Liver (tissue), 10 donors: ENCODE measurements at places on chromosomes 11 and 22.

- no peak for DNase-seq
These were observed 471.4 kb downstream of the SOX6 start for GRCh38 chr11:15884777-15885540.

DNA sequence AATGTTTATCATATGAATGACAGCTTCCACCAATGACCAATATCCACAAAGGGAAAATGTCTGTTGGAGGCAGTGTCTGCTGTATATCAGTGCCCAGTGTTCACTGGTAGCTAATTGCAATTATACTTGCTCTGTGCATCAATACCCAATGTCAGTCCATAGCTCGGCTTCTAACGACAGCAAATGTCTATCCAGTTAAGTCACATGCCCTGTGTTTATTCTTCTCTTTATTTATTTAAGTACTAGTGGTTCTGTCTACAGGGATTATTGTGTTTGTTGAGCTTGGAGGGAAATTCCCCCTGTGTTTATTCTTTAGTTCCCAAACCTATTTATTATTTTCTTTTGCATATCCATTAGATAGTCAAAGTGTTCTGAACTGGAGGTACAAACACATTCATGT, 18.6 kb downstream of the TSKU start:
- DNase-seq = no peak

DNA sequence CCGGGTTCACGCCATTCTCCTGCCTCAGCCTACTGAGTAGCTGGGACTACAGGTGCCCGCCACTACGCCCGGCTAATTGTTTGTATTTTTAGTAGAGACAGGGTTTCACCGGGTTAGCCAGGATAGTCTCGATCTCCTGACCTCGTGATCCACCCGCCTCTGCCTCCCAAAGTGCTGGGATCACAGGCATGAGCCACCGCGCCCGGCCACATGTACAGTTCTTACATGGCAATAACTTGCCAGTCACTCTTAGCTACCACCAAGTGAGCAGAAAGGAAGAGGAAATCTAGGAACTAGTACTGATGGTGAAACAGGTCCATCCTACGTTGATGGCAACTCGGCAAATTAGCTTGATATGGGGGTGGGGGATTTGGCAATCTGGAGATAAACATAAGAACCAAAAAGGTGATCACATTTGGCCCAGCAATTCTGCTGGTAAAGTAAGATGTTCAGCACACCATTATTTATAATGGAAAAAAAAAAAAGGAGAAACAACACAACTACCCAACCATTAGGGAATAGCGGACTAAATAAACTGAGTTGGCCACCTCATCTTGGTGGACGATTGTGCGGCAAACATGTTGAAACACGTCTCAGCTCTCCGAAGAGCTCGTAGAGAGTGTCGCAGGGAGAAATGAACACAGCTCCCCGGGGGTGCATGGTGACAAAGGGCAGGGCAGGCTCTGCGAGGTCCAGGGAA, 5.3 kb downstream of the NLRP6 start:
- DNase-seq = no peak

DNA sequence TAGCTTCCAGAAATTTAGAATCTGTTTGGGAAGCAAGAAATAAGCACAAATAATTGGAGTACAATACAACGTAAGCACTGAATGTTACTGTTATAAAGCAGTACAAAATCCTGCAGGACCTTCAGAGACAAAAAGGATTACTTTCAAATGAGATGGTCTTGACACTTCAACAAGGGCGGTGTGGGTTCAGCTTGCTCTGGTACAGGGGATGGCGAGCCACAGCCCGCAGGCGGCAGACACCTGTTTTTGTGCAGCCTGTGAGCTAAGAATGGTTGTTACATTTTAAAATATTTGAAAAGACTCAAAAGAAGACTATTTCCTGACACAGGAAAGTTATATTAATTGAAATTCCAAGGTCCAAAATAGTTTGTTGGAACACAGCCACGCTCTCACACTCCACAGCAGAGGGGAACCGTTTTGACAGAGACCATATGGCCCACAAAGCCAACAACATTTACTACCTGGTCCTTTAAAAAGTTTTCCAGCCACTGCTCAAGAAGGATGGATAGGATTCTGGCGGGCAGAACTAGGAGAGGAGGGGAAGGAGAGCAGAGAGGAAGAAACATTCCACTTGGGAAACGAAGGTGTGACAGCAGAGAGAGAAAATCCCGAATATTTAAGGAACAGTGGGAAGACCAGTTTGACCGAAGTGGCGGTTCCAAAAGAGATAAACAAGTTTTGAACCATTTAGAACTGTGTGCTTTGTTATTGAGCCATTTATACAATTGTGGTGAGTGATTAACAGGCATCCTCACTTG, 6.3 kb downstream of the PRDM10 start:
- no peak for DNase-seq

- no peak for DNase-seq
These were observed 924 bp upstream of the FADD start for GRCh38 chr11:70201882-70202861.

- DNase-seq = no peak
These were observed 65.8 kb upstream of the NECTIN1 start for GRCh38 chr11:119794756-119795155.

- DNase-seq = no peak
These were observed 26.5 kb upstream of the THY1 start for GRCh38 chr11:119449498-119449897.

DNA sequence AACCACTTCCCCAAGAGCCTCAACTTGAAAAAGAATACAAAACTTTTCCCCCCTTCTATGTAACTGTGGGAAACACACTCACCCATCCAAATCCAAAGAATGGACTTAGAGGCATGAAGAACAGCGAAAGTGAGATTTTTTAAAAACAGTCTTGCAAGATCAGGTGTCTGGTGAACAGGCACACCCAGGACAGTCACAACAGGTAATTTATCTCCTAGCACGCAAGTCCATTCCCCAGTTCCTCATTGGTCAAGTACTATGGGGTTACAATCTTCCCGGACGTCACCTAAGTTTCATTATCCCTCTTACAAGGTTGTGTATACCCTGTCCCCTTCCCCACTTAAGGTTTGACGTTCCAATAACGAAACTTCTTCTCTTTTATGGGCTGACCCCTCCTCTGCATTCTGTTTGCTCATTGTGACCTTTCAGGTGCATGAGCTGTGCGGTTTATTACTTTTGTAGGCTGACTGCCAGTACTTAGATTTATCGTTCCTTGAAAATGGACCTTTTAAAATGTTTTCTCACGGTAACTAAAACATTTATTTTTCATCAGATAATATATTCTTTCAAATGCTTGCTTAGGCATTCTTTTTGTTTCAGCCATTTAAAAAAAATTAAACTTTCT, 1401.9 kb downstream of the FAM181B start:
- no peak for DNase-seq

DNA sequence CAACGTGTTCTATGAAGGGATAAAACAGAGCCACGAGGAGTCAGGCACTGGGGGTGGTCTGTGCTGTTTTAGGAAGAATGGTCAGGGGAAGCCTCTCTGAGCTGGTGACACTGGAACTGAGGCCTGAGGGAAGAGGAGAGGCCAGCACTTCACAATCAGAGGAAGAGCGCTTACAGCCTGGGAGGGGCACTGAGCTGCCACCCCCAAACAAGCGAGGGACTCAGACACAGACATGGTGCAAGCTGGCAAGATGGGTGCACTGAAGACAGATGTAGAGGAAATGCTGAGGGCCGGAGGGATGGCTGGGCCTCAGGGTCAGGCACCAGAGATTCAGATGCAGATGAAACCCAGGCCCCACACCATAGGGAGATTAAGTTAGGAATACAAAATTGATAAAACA, 40.0 kb upstream of the TP53I11 start:
- no peak for DNase-seq

- DNase-seq = no peak
These were observed 32.9 kb downstream of the PPME1 start for GRCh38 chr11:74203966-74204365.

GRCh38 chr11:47220401-47220821, 5.6 kb downstream of the DDB2 start:
- DNase-seq = no peak

- no peak for DNase-seq
These were observed 34.7 kb downstream of the PDE3B start for GRCh38 chr11:14678350-14678749.
